ENCODE measurements at places on chromosomes 12 and 14. TPM values are rescaled to one million over a fixed set of nuclear protein-coding genes. Genes with fewer than 3 reads are reported as not detected.

GRCh38 chr12:107329569-107330324 is 236.4 kb upstream of the CRY1 start:
- DNase-seq, result no peak

DNA sequence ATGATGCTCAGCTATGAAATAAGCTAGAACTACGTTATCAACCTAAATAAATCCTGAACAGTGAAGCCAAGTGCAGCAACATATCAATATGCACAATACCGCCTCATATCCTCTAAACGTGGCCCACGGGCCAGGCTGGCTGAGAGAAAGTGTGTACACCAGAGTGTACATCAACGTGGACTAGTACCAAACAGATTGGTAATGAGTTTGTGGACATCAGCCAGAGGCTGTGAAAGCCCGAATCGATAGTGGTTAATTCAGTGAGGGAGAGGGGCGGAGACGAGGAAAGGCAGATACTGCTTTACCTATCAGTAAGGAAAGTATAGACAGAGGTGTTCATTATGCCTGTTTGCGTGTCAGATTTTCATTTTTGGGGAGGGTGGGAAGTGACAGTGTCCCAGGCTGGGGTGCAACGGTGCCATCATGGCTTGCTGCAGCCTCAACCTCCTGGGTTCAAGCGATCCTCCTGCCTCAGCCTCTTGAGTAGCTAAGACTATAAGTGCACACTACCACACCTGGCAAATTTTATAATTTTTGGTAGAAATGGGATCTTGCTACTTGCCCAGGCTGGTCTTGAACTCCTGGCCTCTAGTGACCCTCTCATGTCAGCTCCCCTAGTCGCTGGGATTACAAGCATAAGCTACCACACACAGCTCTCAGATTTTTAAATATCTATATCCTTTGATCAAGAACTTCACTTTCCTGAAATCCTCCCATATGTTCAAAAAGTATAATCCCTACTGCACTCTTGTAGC is 50.1 kb downstream of the ANAPC7 start:
- DNase-seq, result no peak

GRCh38 chr12:24398605-24399004 is 449.1 kb upstream of the SOX5 start:
- DNase-seq, result no peak

SOX5 gene
- 2.1 TPM for total RNA-seq

DNAI7 gene
- not detected for total RNA-seq

SERPINA5 gene
- 1.3 TPM for total RNA-seq

DNA sequence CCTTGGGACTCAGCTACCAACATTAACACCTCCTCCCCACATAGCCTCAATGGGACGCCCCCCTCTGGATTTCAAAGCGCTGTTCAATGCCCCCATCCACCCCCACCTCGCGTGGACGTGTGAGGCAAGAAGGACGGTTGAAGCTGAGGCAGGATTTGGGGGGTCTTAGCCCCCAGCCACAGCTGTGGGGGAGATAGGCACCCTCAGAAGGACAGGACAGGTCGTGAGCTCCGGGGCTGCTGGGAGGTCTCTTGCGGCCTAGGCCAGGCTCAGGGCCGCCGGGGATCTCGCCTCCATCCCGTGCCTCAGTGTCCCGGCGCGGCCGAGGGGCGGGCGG is 8.3 kb upstream of the SP7 start:
- no peak for DNase-seq

- DNase-seq, result no peak
Measured at GRCh38 chr12:58359084-58359483, 417.7 kb downstream of the ATP23 start.

SIRT4 gene
- total RNA-seq, result 0.78 TPM

IL31 gene
- not detected for total RNA-seq

DNA sequence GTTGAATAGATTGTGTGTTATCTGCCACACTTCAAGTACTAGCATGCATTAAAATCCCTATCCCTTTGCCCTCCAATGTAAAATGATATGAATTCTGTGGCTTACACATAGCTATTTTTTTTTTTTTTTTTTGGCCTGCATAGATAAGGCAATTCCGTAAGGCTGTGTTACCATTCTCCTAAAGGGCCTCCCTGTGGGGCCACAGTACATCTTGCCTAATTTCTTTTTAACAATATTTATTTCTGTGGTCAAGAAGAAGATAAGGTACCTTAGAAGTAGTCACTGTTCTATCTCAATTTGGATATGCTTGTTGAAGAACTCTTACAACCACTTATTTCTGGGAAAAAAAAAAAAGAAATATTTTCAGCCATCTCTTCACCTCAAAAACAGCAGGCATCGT is 19.8 kb downstream of the FLRT2 start:
- DNase-seq, result no peak

MYH6 gene
- total RNA-seq, result 0.23 TPM

CCDC184 gene
- total RNA-seq, result 3.7 TPM

DNA sequence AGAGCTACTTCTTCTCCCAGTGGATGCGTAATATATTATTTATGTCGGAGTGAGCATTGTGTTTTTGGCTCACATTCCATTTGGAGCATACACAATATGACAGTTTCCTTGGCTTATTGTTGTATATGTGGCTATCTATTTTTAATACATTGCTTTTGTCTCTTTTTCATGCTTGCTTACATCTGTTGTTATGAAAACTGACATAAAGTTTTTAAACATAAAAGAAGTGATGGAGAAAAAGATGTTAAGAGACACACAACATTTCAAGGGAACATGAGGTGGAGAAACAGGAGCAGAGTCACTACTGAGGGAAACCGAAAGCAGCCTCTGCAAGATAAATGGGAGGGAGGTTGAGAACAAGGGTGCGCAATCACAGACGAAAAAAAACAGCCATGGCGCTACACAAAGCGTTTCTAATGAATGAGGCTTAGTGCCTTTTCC is 228.4 kb upstream of the NPAS3 start:
- no peak for DNase-seq

FSCB gene
- total RNA-seq, result 0.12 TPM

NKX2-1 gene
- not detected for total RNA-seq

DNA sequence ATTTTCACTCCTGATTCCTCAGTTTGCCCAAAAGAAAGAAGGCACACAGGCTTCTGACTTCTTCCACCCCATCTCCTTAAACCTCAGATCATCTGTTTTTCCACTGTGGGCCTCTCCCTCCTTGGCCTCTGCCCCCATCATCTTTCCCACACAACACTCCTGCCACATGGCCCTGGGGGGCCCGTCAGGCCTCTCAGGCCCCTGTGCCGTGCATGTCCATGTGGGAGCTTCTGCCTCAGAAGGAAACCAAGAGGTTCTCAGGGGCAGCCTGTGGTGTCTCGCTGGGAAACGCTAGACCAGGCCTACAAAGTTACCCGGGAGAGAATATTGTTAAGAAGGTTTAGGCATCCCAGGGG is 8.0 kb downstream of the KLHL33 start:
- no peak for DNase-seq

RPL10L gene
- total RNA-seq, result not detected

ACSM4 gene
- total RNA-seq, result not detected

DNA sequence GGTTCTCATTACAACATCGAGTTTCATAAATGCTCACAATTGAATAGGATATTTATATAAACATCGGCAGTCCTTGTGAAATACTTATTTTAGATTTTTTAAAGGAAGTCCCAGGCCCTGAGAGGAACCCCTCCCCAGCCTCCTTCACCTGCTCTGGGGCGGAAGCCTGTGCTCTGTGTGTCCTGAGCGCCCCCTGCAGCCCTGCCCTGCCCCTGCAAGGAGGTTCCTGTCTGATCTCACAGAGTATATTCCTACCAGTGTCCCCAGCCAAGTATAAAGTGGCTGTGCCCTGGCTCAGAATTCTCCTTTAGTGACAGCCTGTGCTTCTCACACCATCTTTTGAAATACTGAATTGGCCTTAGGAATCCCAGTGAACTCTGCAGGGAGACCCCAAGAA is 659.5 kb downstream of the TMEM121 start:
- DNase-seq, result no peak

CLEC4D gene
- total RNA-seq, result not detected

- DNase-seq, result no peak
Measured at GRCh38 chr12:103494051-103494733, 1.6 kb downstream of the C12orf42 start.

- DNase-seq, result peak; percentile 88
Measured at GRCh38 chr12:121626853-121627640, 717 bp downstream of the ORAI1 start.

DNA sequence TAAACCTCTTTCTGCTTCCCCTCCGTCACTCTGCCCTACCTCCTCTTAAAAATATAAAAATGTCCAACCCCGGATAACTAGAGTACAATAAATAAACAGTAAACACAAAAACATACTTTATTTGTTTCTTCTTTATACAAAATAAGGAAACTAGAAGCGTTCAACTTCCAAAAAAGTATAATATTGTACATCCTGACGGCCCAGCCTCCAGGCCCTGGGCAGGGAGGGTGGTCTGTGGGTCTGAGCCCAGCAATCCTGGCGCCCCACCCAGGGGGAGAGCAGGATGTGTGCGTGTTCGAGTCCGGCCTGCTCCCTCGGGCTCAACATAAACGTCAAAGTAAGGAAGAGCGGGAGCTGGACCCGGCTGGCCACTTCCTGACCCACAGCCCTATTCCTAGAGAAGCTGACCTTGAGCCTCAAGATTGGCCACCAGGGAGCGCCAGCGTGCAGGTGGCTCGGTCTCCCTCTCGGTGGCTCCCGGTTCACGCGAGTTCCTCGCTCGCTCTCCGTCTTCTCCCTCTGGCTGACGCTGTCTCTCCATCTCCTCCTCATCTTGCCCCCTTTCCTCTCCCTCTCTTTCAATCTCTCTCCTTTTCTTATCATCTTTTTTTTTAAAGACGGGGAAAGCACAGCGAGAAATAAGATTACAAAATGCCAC is 9.4 kb downstream of the LHX5 start:
- DNase-seq, result peak; percentile 85

DNA sequence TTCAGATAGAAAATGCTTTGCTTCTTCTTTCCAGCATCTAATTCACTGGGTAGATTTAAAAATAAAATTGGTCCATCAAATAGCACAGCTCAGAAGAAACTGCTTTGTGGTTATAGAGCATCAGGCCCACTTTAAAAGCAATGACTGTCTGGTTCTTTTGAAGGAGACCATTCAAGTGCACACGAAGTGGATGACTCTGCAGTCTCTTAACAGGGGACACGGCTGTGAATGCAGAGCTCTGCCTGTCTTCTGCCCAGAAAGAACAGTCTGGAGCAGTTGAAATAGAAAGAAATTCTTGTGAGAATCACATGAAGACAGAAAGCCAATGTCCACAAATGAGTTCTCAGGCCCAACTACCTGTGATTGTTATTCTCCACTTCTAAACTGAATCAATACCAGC is 138.7 kb upstream of the PLEKHA5 start:
- DNase-seq, result no peak

GRCh38 chr14:22427771-22428231 is 161.2 kb downstream of the DAD1 start:
- DNase-seq, result peak; percentile 15

- DNase-seq, result peak; percentile 36
Measured at GRCh38 chr12:7497661-7498060, 5.9 kb downstream of the CD163 start.

ANKRD33 gene
- total RNA-seq, result 1.7 TPM

GRCh38 chr12:94143951-94144350 is 4.4 kb upstream of the PLXNC1 start:
- DNase-seq, result no peak

- no peak for DNase-seq
Measured at GRCh38 chr14:104516906-104517305, 62.7 kb upstream of the C14orf180 start.

- no peak for DNase-seq
Measured at GRCh38 chr14:23097786-23098185, 2.5 kb downstream of the C14orf119 start.

MYBPC1 gene
- total RNA-seq, result 0.54 TPM

JPH4 gene
- total RNA-seq, result 28.5 TPM

DTX3 gene
- 37.8 TPM for total RNA-seq

GRCh38 chr12:25552681-25553080 is 402 bp downstream of the LMNTD1 start:
- DNase-seq, result no peak

GRCh38 chr12:131316388-131316787 is 362.7 kb downstream of the ADGRD1 start:
- no peak for DNase-seq

DNA sequence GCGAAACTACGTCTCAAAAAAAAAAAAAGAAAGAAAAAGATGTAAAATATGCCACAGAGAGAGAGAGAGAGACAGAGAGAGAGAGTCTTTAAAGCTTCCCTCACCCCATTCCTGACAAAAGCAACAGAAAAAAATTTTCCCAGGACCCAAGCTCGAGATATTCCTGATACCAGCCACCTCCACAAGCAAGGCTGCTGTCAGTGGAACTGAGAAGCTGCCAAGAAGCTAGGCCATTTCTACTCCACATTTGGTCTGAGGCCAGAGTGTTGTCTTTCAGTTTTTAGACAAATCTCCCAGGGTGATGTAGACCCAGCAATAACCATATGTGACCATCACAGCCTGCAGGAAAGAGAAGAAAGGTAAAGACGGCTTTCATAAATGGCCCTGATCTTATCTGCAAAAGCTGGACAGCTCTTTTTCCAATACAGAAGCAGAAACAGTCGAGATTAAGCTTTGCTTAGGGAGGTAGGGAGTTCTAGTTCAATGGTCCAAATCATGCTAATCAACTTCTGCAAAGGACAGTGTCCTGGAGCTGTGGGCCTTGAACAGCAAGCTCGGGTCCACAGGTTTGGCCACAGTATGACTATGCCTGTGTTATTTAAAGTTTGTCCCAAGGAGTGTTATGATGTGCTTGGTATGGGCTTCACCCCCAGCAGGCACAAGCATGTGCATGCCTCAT is 130.3 kb upstream of the NUDT4 start:
- DNase-seq, result no peak

DNA sequence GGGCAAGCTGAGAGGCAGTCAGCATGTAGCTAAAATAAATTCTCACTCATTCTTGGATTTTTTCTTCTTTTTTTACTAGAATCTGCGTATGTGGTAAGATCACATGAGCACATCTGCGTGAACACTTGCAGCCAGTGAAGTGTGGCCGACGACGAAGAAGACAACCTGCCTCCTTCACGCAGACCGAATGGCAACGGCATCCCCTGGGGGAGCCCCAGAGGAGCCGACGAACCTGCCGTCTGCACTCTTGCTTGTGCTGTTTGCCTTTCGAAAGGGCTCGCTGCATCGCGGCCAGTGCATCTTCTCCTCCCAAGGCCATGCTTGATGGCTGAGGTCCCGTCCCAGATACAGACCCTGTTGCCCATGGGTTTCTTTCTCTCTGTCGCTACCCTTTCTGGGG is 113.8 kb downstream of the KCNK10 start:
- no peak for DNase-seq

DNA sequence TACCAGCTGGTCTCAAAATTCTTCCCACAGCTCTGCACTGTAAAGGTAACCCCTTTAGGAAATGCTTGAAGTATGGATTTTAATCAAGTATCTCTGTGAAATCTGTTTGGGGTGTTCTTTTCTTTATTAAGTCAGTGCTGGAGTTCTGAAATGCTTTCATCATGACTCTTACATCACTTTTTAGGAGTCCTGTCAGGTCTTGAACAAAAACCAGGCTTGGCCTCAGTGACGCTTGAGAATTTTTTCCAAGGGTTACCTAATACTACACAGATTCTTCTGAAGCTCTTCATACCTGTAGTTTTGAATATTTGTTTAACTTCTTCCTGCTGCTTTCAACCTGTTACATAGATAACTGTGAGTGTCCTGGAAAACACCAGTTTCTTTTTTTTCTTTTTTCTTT is 47.0 kb upstream of the KCNH3 start:
- no peak for DNase-seq

BATF gene
- not detected for total RNA-seq

CLEC9A gene
- total RNA-seq, result not detected

All from GM23338 (cell line).